HT1080 (cell line): ENCODE measurements at places on chromosomes 4 and X. TPM values are rescaled to one million over a fixed set of nuclear protein-coding genes. Genes with fewer than 3 reads are reported as not detected.

DNA sequence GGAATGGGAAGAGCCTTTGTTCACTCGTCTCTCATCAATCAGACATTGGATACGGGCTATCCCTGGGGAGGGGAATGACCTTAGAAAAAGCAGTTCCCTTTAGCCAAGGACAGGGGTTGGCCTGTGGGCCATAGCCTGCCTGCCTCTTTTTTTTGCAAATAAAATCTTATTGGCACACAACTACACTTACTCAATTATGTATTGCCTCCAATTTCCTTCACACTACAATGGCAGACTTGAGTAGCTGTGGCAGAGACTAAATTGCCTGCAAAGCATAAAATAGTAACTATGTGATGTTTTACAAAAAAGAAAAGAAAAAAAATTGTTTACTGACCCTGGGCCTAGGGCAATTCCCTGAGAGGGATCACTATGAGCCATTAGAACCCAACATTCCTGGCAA, 23.4 kb downstream of the PPP1R2C start:
- DNase-seq = no peak

BMPR1B gene
- 3.2 and 4.7 TPM in 2 replicates for total RNA-seq

FGF2 gene
- 16.7 and 16.8 TPM in 2 replicates for total RNA-seq

DNA sequence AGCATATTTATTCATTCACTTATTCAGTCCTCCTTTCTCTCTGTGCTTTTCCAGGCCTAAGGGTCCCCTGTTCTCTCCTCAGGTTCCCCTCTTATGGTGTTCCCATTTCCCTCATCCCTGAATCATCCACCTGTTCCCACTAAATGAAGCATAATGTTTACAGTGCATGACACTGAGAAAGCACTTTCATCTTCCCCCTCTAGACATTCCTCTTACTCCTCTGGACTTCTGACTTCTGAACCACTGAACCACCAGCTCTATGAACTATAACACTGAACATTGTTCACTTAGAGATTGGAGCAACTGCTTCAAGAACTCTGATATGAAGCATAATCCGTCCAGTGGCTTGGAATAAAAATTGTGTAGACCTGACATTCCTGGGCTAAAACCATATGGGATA, 59.5 kb downstream of the CD38 start:
- no peak for DNase-seq

NR3C2 gene
- total RNA-seq = 1.4 and 1.8 TPM in 2 replicates

ARX gene
- 0.03 and 0.27 TPM in 2 replicates for total RNA-seq

HTN1 gene
- total RNA-seq = 0.19 TPM in 1 of 2 replicates, not detected in the other

DNA sequence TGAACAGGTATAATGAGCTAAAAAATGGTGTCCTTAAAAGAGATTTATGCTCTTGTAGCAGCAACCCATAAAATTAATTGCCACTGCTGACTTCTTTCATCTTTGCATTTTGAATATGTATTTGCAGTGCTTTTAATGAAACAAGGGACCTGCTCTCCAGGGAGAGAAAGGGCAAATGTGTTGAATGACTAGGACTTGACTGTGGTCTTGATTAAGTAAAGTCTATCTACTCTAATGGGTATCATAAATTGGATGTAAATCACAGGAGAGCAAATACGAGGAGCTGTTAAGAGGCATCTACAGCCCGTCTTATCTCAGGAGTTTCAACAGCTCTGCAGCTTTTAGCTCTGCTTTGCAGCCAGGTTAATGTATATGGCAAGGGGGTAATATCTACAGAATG, 216.4 kb downstream of the PALLD start:
- DNase-seq = no peak

DNA sequence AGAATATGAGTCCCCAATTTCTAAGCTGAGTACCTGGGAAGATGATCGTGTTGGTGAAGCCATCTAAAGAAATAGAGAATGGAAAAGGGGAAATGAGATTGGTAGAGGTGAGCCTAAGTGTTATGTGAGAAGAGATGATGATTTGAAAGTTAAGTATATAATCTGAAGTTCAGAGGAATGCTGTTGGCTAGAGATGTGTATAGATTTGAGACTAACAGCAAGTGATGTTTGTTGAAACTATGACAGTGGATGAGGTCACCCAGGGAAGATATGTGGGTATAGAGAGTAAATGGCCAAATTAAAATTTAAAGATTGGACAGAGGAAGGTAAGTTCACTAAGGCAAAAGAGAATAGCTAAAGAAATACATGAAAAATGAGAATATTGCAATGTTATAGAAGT, 324.2 kb downstream of the MAPK10 start:
- DNase-seq = no peak

DNA sequence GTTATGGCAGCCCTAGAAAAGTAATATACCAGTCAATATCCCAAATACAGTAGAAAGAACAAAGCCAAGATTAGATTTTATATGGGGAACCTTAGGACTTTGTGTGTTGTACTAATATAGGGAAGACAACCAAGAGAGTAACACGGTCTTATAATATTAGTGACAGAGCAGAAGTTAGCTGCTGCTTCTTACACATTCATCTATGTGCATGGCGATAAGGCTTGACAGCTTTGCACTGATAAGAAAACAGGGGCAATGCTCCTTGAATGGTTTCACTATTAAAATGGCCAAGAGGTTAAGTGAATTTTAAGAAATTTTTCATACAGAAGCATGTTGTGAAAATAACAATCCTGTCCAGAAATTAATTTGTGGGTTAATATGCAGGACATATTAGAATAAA, 521.6 kb downstream of the CCSER1 start:
- DNase-seq = no peak

- peak; percentile 31 for DNase-seq
Measured at GRCh38 chr4:22625311-22625710, 67.4 kb upstream of the GBA3 start.

OCIAD1 gene
- total RNA-seq = 109 and 118 TPM in 2 replicates

USP17L13 gene
- total RNA-seq = not detected in 2 replicates

ASMT gene
- total RNA-seq = 0.32 TPM in 1 of 2 replicates, not detected in the other

DNA sequence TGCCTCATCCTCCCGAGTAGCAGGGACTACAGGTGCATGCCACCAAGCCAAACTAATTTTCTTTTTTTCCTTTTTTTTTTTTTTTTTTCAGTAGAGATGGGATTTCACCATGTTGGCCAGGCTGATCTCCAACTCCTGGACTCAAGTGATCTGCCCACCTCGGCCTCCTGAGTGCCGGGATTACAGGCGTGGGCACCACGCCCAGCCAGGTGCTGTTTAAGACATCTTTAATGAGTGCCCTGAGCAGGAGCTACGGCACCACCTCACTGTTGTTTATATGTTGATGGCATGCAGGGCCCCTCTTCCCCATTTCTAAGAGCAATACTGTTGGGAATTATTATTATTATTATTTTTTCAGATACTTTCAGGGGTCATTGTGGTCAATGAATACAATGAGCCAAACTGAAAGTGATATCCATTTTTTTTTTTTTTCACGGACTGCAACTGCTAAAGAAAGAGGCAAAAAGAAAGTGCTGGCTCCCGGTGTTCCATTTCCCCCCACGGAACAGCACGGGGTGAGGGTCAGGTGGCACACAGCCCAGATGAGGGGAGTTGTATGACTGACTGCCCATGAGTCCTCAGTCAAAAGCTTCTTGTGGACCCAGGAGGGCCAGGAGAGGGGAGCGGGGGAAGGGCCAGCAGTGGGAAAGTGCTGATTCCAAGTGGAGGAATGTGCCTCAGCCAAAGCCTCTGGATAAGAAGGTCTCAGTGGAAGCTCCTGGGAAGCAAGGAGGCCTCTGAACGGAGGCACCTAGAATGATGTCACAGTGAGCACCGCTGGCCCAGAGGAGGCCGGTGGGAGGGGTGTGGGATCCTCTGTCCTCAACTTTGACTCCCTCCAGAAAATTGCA, 101.8 kb upstream of the HPF1 start:
- no peak for DNase-seq

NPY2R gene
- not detected in 2 replicates for total RNA-seq

DNA sequence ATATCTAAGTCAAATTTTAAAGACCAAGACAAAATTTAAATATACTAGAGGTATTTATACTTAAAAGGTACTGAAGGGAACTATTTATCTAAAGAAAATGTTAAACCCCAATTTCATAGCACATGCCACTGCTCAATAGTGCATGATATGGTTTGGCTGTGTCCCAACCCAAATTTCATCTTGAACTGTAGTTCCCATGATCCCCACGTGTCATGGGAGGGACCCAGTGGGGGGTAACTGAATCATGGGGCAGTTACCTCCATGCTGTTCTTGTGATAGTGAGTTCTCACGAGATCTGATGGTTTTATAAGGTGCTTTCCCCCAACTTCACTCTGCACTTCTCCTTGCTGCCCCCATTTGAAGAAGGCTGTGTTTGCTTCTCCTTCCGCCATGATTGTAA, 32.3 kb downstream of the MAML3 start:
- no peak for DNase-seq

PLXNB3 gene
- total RNA-seq = 2.3 and 4.5 TPM in 2 replicates

TRIM75 gene
- total RNA-seq = not detected in 2 replicates

DNA sequence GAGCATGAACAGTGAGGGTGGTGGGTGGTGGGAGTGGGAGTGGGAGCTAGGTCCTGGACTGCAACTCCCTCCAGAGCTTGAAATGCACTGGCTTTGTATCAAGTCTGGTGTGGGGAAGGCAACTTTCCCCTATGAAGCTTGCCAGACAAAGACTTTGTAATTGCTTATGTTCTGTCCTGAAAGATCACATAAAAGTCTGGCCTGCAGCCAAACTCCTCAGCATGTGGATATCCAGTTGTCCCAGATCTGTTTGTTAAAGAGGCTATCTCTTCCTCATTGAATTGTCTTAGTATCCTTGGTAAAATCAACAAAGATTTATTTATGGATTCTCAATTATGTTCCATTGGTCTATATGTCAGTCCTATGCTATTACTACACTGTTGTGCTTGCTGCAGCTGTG, 607.9 kb downstream of the GLUD2 start:
- DNase-seq = no peak

DNA sequence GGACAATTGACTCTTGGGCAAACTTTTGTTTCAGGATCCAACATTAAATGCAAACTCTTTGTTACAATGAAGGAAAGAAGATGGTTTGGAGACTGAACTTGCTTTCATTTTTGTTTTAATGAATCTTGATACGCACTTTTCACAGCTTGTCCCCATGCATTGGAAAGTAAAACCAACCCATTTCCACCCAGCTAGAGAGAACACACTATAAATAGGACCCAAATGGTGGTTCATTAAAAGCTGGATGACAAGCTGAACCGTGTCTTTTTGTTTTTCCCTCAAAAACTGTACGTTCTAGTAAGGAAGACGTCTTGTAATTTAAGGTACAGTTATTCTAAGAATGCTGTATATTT, 95.3 kb upstream of the EGFL6 start:
- DNase-seq = no peak

AWAT2 gene
- total RNA-seq = 0.19 and 0.23 TPM in 2 replicates

SLC6A8 gene
- total RNA-seq = 33.2 and 61.3 TPM in 2 replicates

HTR2C gene
- not detected in 2 replicates for total RNA-seq

CHRNA9 gene
- 2.6 and 6.3 TPM in 2 replicates for total RNA-seq

GRCh38 chr4:70992391-70992881, 1.0 kb upstream of the DCK start:
- no peak for DNase-seq

GRCh38 chr4:20643631-20644030, 56.6 kb upstream of the PACRGL start:
- no peak for DNase-seq
